HCT116 (cell line): ENCODE measurements at places on chromosomes 3 and 15.

DNA sequence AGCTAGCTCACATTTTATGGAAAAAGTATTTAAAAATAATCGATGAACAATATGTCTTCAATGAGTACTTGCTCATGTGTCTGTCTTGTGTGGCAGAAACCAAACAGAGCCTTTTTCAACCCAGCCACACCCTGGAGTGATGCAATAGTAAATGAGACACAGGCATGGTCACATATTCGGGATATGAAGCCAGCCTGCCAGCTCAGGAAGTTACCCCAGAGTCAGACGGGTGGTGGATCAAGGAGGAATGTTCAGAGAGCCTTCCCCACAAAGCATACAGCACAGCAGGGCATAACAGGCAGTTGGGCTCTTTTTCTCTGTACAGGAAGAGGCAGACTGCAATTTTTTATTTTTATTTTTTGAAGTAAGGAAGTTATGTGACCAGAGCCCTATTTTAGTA lies 27.3 kb downstream of the LARP6 start:
- DNase-seq = peak; percentile 29

DNA sequence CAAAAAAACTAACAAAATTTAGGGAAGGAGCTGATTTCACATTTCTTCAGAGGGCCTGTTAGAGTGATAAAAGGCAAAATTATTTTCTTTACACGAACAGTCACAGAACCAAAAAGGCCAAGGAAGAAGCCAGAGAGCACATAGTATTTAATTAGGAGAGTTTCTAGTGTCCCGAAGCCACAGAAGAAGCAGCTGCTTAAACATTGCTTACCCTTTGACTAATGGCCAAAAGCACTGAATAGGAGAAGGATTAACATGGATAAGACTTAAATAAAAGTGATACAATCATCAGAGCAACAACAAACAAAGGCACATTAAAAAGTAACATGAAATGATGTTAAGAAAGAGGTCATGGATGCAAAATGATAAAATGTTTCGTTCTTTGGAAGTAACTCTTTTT lies 98.6 kb downstream of the CHL1 start:
- DNase-seq = no peak

DNA sequence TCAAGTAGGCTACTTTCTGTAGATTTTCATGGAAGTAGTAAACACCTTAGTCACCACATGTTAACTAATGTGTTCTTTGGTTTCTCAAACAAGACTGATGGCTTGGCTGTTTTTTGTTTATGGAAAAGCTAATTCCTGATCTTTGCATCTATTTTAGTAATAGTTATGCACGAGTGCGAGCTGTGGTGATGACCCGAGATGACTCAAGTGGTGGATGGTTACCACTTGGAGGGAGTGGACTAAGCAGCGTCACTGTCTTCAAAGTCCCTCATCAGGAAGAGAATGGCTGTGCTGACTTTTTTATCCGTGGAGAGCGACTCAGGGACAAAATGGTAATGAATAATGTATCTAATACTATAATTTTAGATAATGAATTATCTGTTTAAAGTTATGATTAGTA lies 46.6 kb downstream of the SPRED1 start:
- DNase-seq = no peak

- DNase-seq = no peak
These were observed 8.0 kb downstream of the TRAK1 start for GRCh38 chr3:42099020-42099765.

- peak; percentile 79 for DNase-seq
These were observed 48.4 kb downstream of the GOLIM4 start for GRCh38 chr3:168047190-168047795.

- DNase-seq = no peak
These were observed 434.7 kb upstream of the PDZRN3 start for GRCh38 chr3:74059301-74059922.

- no peak for DNase-seq
These were observed 225.8 kb upstream of the DPPA4 start for GRCh38 chr3:109563149-109563548.

DNA sequence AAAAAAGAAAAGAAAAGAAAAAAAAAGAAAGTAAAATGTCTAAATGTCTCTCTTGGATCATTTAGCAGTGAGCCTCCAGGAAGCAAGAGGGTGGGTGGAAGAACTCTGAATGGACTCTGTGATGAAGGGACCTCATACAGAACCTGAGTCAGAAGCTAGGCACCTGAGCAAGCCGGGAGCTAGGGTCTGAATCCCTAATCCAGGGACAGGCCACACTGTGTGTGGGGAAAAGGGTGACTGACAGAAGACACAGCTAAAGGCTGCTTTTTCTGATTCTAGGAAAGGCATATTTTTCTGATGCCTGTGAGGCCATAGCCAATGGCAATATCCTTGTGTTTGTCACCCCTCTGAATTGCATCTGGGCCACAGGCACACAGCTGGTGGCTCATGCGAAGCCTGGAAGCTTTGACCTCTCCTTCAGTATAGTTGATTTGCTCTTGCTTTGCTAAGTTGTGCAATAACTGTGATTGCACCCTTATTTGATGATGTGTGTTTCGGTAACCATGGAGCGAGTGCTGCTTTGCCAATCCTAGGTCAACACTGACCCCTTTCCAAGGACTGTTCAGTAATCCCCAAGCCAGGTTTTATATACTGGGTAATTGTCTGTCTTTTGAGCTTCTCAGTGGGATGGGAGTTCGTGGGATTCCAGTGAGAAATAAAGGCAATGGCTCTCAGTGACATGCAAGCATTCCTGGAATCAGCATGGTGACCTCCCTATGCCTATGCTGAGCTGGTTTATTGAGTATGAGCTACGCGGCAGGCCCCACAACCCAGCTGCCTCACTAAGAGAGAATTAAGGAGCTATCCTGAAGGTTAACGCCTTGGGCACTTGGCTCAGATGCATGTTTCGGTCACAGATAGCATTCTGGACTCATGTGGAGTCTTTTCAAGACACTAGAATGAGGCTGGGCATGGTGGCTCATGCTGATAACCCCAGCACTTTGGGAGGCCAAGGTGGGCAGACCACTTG lies 49.0 kb upstream of the OSBPL11 start:
- DNase-seq = no peak

DNA sequence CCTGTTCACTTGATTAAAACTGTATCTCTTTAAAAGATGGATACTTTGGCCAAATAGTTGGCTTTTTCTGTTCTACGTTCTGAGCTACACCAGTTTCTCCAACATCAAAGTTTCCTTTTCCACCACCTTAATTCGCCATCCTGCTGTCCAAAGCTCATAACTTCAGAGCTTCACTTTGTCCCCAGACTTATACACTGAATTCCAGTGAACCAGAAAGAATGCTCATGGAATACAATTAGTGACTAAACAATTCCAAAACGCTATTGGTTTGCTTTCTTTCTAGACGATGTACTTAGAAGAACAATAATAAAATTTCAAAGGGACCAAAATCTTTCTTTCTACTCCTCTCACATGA lies 23.2 kb downstream of the GPR15 start:
- peak; percentile 91 for DNase-seq

GRCh38 chr3:27758083-27758482 lies 36.0 kb upstream of the EOMES start:
- peak; percentile 10 for DNase-seq

GRCh38 chr3:156396851-156397250 lies 158.1 kb downstream of the SSR3 start:
- DNase-seq = no peak

GRCh38 chr3:72452745-72453144 lies 395.5 kb downstream of the SHQ1 start:
- DNase-seq = no peak

- DNase-seq = no peak
These were observed 34.1 kb downstream of the TSPAN3 start for GRCh38 chr15:77036537-77037387.

DNA sequence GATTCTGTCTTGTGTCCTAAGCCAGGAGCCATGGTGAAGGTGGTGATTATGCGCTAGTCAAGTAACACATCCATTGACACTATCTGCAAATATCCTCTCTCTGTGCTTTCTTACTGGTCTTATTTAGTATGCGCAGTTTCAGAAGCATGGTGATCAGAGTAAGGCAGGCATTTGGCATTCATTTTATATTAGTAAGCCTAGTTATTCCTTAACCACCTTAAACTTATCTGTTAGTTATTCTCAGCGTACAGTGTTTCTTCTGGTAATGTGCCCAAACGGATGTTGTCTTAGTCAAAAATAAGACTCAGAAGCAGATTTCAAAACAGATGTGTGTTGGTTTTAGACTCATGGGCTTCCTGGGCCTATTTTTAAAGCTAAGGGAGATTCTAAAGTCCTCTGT lies 329.2 kb downstream of the GRM7 start:
- DNase-seq = no peak

DNA sequence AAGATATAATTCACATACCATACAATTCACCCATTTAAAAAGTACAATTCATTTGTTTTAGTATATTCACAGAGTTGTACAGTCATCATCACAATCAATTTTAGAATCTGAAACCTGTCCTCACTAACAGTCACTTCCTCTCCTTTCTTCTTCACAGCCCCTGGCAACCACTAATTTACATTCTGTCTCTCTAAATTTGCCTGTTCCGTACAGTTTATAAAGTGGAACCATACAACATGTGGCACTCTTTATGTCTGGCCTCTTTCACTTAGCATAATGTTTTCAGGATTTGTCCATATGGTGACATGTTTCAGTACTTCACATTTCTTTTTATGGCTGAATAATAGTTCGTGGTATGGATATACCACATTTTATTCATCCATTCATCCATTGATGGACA lies 22.7 kb downstream of the ERICH6 start:
- no peak for DNase-seq

DNA sequence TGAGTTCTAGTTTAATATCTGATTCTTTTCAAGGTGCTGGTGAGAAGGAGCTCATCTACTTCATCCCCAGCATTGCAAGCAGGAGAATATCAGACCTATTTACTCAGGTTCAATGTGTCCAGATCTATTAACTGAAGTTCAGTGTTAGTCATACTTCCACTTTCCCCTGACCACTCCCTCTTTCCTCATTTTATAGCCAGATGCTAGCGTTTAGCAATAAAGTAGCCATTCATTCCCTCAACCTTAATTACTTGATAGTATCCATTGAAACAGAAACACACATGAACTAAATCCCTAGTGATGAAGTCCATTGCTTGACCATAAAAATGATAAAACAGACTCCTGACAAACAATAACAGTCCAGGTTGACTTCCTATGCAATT lies 60.0 kb downstream of the RPL22L1 start:
- DNase-seq = no peak

GRCh38 chr3:11641683-11642430 lies 1.9 kb downstream of the VGLL4 start:
- DNase-seq = no peak

DNA sequence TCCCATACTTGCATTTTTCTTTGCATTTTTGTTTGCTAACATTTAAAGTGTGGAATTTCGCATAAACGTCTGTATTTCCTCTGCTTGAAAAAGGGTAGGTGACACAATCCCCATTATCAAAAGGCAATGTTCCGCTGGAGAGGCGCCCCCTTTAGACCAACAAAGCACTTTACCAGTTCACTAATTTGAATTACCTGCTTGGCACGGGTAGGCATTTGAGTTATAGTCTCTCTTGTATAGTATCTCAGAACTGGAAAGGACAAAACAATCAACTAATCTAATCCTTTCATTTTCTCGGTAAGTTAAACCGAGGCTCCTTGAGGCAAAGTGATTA lies 775 bp upstream of the CCDC39 start:
- no peak for DNase-seq

DNA sequence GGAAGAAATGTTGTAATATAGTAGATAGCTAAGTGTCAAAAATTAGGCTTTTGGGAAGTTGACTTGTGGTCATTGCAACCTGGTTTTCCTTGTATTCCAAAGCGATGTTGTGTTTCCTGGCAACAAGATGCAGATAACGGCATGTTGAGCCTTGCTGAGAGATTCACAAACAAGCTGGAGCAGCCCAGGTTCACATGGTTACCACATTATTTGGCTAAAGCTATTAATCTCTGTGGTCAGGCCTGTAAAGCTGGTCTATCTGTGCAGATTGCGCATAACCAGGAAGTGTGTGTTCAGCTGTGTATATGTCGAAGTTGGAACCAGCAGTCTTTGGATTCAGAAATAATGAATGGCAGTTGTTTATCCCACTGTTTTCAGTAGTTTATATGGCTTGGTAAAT lies 6.6 kb downstream of the TIPARP start:
- DNase-seq = no peak

DNA sequence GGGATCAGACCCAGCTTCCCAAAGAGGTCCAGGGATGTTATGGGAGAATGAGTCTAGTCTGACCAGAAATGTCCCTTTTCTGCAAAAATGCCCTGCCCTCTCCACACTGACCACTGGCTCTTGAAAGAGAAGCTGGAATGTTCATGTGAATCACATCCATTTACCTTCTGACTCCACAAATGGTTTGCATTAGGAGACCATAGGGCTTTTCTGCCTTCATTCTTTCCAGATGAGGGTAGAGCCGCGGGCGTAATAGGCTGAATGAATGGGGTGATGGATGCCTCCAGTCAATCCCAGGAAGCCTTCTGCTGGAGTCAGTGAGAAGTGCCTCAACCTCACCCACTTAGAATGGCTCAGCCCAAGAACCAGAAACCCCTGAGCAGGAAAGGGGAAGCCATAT lies 47.2 kb upstream of the IREB2 start:
- DNase-seq = no peak

- no peak for DNase-seq
These were observed 25.1 kb downstream of the SPSB4 start for GRCh38 chr3:141076036-141076773.

DNA sequence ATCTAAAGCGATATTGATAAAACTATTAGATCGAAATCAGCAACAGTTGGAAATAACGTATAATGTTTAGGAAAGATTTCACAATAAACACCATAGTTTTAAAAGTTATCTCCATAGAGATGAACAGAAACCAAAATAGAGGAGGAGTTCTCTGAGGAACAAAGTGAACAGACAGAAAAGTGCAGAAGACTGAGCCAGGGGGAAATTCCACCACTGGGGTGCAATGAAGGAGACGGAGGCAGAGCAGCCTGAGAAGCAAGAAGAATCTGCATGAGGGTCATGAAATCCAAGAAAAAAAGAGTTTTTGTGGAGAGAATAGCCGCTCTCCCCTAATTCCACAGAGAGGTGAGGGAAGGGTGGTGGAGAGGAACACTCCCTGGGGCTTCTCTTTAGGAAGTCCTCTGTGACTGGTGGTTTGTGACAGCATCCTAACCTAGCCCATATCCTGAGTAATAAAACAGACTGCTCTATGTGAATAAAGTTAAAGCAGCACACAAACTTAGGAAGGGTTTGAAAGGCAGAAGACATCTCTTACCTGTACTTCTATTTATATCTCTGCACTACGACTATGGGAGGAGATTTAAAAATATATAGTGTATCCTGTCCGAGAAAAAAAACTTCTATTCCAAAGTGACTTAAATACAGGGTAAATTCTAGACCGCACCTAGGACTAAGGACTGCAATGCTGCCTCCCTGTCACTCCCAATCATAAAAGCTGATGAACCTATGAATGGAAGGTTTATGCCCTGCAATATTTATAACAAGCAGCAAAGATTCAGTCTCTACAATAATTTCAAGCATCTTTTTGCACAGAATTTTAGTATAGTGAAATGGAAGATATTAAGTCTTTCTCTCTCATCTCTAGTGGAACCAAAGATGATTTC lies 22.9 kb downstream of the ATP8B4 start:
- DNase-seq = no peak

DNA sequence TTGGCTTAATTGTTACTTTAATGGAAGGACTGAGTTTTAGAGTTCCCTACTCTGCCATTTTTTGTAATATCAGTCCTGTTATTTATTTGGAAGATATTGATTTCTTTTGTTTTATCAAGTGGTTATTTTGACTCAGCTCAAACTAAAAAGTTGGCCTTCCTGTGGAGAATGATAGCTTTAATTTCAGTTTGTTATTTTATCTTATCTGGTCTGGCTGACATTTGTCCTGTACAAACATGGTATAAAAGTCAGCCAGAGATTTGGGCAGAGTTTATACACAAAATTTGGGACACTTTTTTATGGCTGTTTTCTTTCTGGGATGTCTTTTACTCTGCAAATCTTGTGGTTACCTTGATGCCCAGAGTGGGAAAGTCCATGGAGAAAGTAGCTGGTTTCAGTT lies 41.4 kb upstream of the DNAJC19 start:
- DNase-seq = no peak
